ENCODE measurements at places on chromosomes 2 and 18. TPM values are rescaled to one million over a fixed set of nuclear protein-coding genes. Genes with fewer than 3 reads are reported as not detected.

- DNase-seq, result no peak
Measured at GRCh38 chr2:60961457-60961856, 56.1 kb upstream of the PEX13 start.

- DNase-seq, result peak; percentile 49
Measured at GRCh38 chr2:233082222-233082930, 22.2 kb downstream of the INPP5D start.

DNA sequence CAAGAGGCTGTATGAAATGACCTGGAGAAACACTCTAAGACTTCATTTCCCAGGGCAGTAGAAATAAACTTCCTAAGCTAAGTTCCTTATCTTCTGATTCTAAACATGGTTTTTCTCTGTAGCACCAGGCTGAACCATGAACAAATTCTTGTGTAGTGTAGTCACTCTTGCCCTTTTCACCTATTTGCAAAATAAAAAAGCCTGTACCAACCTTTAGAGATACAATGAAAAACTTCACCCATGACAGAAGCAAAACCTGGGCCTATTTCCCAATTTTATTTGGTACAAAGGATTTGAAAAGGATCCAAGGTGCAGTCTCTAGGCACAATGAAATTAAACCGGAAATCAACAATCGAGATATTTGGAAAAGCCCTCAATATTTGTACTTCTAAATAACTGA, 43.6 kb downstream of the POLR1A start:
- no peak for DNase-seq

DNA sequence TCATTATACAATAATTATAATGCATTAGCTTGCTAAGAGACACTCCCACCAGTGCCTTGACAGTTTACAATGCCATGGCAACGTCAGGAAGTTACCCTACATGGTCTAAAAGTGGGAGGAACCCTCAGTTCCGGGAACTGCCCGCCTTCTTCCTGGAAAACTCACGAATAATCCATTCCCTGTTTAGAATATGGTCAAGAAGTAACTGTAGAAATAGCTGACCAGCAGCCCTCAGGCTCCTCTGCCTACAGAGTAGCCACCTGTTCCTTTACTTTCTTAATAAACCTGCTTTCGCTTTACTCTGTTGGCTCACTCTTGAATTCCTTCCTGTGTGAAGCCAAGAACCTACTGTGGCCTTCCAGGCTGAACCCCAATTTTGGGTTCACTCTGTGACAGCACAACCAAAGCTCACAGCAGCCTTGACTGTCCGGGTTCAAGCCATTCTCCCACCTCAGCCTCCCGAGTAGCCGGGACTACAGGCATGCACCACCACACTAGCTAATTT, 20.0 kb upstream of the PTPN2 start:
- peak; percentile 70 for DNase-seq

- no peak for DNase-seq
Measured at GRCh38 chr2:67503066-67503795, 106.1 kb downstream of the ETAA1 start.

DNA sequence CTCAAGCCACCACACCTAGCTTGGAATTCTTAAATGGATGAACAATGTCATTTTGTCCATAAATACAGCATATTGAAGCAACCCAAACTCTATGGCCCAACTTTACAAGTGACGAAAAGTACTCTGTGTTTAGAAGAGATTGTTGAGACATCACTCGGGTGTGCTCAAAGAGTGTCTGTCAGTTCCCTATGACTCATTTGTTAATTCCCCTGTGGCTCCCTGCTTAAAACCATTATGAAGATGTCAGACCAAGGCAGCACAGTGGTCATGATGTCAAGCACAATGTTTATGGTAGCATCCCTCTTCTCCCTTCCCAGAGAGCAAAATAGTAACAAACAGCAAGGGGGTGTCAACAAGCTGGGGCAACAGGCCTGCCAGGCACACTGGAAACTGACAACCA, 3.0 kb downstream of the LYG1 start:
- DNase-seq, result no peak

DNA sequence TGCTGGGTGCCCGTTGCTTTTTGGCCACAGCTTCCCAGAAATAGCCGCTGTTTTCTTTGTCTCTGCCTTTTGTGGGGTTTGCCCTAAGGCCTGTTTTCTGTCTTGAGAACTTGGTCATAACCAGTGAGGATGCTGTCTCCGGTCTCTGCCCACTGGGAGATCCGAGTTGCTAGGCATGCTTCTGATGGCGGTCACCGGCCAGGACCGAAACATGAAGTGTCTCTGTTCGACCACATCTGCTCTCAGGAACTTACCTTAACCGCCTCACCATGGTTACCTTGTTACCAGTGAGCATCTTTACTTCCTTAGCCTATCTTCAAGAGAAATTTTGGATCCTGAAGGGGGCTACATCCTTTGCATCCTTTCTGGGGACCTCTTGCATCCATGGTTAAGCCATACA, 91.9 kb downstream of the RTP5 start:
- no peak for DNase-seq

DNA sequence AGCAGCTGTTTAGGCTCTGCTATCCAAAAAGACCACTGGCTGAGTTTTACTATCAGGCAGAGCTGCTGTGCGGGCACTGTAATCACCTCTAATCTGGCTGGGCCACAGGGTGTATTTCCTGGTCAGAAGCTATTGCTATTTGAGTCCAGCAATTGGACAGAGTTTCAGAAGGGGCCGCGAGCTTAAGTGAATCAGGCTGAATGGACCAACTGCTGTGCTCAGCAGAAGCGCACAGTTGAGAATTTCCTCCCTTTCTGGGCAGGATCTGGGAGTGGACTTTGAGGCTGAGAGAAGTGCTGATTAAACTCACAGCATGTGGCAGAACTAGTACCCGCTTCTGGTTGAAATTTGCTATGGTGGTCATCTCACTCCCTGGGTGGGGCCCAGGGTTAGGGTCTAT, 251.8 kb downstream of the INSIG2 start:
- DNase-seq, result no peak

GRCh38 chr2:231124838-231125568, at the start of gene HTR2B:
TSS of gene HTR2B (minus strand) at chr2:231125042. CDS start at chr2:231123764, 1,278 bp downstream.
- peak; percentile 60 for DNase-seq

DNA sequence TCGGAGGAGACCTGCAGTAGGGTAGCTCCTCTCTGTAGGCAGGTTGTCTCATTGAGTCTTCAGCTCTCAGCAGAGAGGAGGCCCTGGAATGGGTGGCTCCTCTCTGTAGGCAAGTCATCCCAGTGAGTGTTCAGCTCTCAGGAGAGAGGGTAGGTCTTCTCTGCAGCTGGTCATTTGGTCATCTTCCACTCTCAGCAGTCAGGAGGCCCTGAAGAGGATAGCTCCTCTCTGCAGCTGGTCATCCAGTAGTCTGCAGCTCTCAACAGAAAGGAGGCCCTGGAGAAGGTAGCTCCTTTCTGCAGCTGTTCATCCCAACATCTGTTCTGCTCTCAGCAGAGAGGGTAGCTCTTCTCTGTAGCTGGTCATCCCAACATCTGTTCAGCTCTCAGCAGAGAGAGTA, 26.0 kb upstream of the RUFY4 start:
- no peak for DNase-seq

DNA sequence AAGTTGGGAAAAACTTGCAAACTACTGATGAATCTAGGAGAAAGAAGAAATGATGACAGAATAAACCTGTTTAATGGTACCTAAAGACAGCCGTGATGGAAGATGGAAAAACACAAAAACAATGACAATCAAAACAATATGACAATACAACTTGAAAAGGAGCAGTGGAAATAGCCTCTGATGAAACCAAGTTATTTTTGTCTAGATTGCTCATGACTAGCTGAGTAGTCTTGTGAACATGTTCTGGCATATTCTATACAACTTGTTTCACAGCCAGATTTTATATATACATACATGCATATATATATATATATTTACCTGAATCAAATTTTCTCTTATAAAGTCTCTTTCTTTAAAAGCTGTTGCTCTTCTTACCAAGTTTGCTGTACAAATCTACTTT, 439.1 kb downstream of the TGIF1 start:
- DNase-seq, result no peak

- DNase-seq, result no peak
Measured at GRCh38 chr18:75809926-75810255, 382.4 kb upstream of the SMIM21 start.

GRCh38 chr2:235752846-235753245, 259.0 kb downstream of the AGAP1 start:
- no peak for DNase-seq

- DNase-seq, result no peak
Measured at GRCh38 chr2:41784496-41784895, 263.3 kb upstream of the PKDCC start.

ARL6IP6 gene
- total RNA-seq, result 36.8 TPM

IGFBP5 gene
- not detected for total RNA-seq

CSRNP3 gene
- total RNA-seq, result not detected

TP53I3 gene
- 1.2 TPM for total RNA-seq

STPG4 gene
- total RNA-seq, result 0.23 TPM

EFHD1 gene
- not detected for total RNA-seq

SP140L gene
- 43.4 TPM for total RNA-seq

TNFAIP6 gene
- not detected for total RNA-seq

MAP4K3 gene
- total RNA-seq, result 8.1 TPM
